ENCODE measurements at places on chromosomes 2 and 18.

DNA sequence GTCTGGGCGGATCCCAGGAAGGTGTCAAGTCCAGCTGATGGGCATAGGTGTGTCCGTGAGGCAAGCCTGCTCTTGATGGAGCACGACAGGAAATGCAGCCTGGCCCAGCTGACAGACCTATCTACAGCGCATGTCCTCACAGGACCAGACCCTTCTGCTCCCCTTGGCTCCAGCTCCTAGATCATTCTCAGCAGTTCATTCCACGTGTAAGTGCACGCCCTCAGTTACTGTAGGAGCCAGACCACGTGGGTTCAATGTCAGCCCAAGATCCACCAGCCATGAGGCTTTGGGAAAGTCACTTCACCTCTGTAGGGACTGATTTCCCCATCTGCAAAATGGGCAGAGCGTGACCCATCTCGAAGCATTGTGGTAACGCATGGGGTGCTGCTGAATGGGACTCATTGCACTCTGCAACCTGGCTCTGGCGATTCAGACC is 47.8 kb downstream of the TMEM17 start:
- H3K27me3 ChIP-seq: peaks cover 11% of the 10 kb centered on the region
- H3K27ac ChIP-seq: no peak overlapping the region
- H3K4me3 ChIP-seq: no peak overlapping the region
- DNase-seq: no peak

DNA sequence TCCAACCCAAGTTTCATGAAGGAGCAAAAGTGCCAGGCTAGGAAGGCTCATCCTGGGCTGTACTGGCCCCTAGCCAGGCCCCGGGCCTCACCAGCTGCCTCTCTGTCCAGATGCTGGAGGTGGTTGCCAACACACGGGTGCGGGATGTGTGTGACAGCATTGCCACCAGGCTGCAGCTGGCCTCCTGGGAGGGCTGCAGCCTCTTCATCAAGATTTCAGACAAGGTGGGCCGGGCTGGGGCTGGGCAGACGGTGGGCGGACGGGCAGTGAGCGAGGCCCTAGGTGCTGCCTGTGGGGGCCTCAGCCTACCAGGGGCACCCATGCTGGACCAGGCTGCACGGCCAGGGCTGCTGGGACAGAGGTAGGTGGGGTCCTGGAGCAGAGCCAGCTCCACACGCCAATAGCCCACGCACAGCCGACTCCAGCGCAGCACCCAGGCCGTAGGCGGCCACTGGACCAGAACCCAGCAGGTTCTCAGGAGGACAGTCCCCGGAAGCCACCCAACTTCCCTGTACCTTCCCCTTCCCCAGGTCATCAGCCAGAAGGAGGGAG is 11.8 kb upstream of the GPR17 start:
- no peak overlapping the region for H3K4me3 ChIP-seq
- H3K36me3 ChIP-seq: no peaks in the 10 kb centered on the region
- peaks cover 48% of the 10 kb centered on the region for H3K4me1 ChIP-seq
- no peaks in the 10 kb centered on the region for H3K27me3 ChIP-seq
- DNase-seq: no peak

DNA sequence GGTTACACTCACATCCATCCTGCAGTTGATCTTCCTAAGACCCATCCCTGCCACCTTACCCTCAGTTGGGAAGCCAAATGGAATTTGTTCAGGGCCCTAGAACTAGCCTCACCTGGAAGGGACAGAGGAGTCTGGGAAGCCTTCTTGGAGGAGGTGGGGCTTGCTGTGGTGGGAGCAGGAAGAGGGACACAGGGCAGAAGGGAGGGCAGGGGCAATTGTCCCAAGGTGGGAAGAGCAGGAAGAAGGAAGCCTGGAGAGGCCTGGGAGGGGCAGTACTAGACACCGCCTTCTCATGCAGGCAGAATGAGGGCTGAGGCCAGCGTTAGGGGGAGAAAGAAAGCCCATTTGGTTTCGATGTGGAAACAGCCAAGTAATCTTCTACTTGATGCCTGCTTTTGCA is 34.1 kb upstream of the ASPRV1 start:
- no peak for DNase-seq
- H3K36me3 ChIP-seq: no peaks in the 10 kb centered on the region

DNA sequence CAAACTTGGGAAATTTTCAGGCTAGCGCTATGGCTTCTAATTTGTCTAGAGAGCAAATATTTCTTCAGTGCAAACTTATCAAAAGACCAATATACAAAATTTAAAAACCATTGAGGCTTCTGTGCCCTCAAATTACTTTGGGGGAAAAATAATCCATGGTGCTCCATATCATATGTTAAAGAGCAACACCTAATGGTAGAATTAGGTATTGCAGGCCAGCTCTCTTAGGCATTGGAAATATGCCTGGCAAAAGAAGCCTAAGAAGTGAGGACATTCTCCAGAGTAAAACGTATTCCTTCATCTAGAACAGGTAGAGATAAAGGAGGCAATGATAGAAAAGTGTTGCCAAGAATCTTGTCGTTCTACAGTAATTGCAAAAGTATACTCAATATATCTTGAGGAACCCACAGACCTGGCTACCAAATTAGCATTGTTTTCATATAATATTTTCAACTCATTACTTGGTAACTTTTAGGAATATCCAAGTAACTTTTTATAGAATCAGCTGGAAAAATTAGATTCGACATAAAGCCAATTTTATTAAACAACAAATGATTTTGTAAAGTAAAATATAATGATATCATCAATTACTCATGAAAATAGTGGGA is 401.1 kb downstream of the BCL11A start:
- no peak overlapping the region for H3K4me3 ChIP-seq
- peak; percentile 12 for DNase-seq
- no peaks in the 10 kb centered on the region for H3K36me3 ChIP-seq

GRCh38 chr2:209525834-209526281 is 102.0 kb downstream of the MAP2 start:
- DNase-seq: no peak
- H3K27me3 ChIP-seq: no peaks in the 10 kb centered on the region
- no peak overlapping the region for H3K27ac ChIP-seq
- H3K4me1 ChIP-seq: peaks cover 12% of the 10 kb centered on the region
- no peak overlapping the region for H3K4me3 ChIP-seq
- H3K36me3 ChIP-seq: no peaks in the 10 kb centered on the region

DNA sequence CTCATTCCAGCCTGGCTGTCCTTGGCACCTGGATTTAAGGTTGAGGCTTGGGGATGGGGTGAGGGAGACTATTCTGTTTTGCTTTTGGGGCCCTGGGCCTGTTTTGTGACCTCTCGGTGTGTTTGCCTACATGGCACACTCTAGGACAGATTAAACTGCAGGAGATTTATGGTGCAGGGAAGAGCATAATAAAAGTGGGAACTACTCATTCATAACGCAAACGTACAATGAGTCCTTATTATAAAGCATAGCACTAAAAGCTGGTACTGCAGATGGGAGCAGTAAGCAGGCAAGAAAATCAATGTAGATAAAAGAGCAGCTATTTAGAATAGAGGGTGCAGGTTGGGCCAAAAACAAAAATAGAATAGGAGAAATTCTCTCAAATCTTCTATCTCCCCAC is 238.4 kb downstream of the ACTR3 start:
- H3K27me3 ChIP-seq: peaks cover 27% of the 10 kb centered on the region
- H3K27ac ChIP-seq: no peak overlapping the region
- no peak overlapping the region for H3K4me3 ChIP-seq
- no peaks in the 10 kb centered on the region for H3K4me1 ChIP-seq
- DNase-seq: no peak
- H3K36me3 ChIP-seq: no peaks in the 10 kb centered on the region

DNA sequence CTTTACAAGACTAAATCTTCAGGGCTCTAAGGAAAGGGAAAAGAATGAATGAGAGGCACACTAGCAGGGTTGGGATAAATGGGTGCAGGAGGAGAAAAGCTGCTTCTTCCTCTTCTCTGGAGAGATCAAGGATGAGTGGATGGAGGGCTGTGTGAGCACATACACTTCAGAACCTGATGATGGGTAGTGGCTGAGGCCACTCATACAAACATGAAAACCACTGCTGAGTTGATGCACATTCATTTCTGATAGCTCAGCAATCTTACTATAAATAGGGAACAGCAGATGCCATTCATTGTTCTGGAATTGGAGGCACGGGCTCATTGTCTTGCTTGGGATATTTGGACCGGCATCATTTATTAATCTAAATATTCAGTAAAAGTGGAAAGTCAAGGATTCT is 152.4 kb upstream of the KCTD1 start:
- no peaks in the 10 kb centered on the region for H3K27me3 ChIP-seq
- no peaks in the 10 kb centered on the region for H3K36me3 ChIP-seq
- H3K27ac ChIP-seq: no peak overlapping the region
- no peak for DNase-seq

- no peaks in the 10 kb centered on the region for H3K27me3 ChIP-seq
- no peaks in the 10 kb centered on the region for H3K36me3 ChIP-seq
- H3K4me1 ChIP-seq: no peaks in the 10 kb centered on the region
- H3K27ac ChIP-seq: no peak overlapping the region
Observed at GRCh38 chr18:66575263-66575662, 28.6 kb downstream of the CDH19 start.

GRCh38 chr2:130307850-130308249 is 34.8 kb upstream of the IMP4 start:
- no peaks in the 10 kb centered on the region for H3K4me1 ChIP-seq
- H3K36me3 ChIP-seq: no peaks in the 10 kb centered on the region
- H3K27me3 ChIP-seq: peaks cover 19% of the 10 kb centered on the region

- H3K27ac ChIP-seq: peak overlapping the region; percentile 96
- H3K4me1 ChIP-seq: peaks cover 45% of the 10 kb centered on the region
- peaks cover 20% of the 10 kb centered on the region for H3K36me3 ChIP-seq
Observed at GRCh38 chr2:201149064-201149820, 33.3 kb downstream of the CFLAR start.

DNA sequence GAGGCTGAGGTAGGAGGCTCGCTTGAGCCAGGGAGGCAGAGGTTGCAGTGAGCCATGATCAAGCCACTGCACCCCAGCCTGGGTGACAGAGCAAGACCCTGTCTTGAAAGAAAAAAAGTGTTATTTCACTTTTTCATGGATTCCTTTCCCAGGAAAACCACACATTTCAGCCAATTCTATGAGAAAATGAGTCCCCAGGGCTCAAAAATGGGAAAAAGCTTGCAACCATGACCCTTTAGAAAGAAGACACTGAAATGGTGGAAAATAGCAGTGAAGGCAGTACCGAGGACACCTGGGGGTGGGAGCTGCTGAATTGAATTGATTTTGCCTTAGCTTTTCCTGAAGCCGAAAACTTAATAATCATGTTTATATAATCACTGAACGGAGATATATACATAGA is 284.2 kb upstream of the HDAC4 start:
- no peaks in the 10 kb centered on the region for H3K4me1 ChIP-seq
- DNase-seq: no peak
- H3K27me3 ChIP-seq: peaks cover 30% of the 10 kb centered on the region
- no peak overlapping the region for H3K27ac ChIP-seq
- H3K36me3 ChIP-seq: peaks cover 1% of the 10 kb centered on the region
- H3K4me3 ChIP-seq: no peak overlapping the region

DNA sequence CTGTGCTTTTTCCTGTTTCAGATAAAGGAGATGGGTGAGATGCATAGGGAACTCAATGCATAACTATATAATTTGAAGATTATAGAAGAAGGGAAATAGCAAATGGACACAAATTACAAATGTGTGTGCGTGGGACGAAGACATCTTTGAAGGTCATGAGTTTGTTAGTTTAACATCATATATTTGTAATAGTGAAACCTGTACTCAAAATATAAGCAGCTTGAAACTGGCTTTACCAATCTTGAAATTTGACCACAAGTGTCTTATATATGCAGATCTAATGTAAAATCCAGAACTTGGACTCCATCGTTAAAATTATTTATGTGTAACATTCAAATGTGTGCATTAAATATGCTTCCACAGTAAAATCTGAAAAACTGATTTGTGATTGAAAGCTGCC is 16.4 kb upstream of the MSH2 start:
- no peaks in the 10 kb centered on the region for H3K36me3 ChIP-seq
- H3K4me1 ChIP-seq: no peaks in the 10 kb centered on the region
- no peak overlapping the region for H3K27ac ChIP-seq
- H3K4me3 ChIP-seq: no peak overlapping the region
- H3K27me3 ChIP-seq: peaks cover 10% of the 10 kb centered on the region

DNA sequence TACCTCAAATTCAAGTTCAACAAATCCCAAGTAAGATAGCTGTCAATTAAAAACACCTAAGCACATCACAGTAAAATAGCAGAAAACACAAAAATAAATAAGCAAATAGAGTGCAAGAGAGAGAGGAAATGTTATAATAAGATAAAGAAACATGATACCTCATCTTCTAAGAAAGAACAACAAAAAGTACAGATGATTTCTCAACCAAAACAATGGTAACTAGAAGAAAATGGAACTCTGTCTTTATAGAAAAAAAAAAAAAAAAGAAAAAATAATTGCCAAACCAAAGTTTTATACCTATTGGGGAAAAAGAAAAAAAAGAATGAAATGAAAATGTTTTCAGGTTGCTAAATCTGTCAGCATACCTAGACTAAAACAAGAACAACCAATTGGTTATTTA is 1253.5 kb upstream of the CDH2 start:
- H3K4me1 ChIP-seq: no peaks in the 10 kb centered on the region
- DNase-seq: no peak
- no peak overlapping the region for H3K27ac ChIP-seq
- H3K4me3 ChIP-seq: no peak overlapping the region

DNA sequence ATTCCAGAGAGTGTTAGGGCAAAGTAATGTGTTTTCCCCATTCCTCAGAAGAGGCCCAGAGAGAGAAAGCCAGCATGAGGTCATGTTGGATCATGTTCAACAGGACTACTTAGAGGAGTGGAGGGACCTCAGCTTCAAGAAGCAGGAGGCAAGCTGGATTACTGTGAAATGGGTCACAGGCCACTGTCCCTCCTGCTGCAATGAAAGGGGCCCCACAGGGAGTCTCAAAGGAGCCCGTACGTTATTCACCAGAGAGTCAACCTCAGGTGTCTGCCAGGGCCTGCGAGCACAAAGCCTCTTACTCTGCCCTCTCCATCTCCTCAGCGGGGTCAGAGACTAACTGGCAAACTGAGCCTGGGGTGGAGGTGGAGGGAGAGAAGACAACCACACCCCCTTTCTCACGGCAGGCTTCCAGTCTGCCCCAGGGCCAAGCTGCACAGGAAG is 27.2 kb upstream of the ACYP2 start:
- H3K27ac ChIP-seq: no peak overlapping the region
- H3K36me3 ChIP-seq: no peaks in the 10 kb centered on the region
- H3K27me3 ChIP-seq: no peaks in the 10 kb centered on the region
- H3K4me3 ChIP-seq: no peak overlapping the region

- H3K27me3 ChIP-seq: no peaks in the 10 kb centered on the region
- no peak for DNase-seq
- H3K27ac ChIP-seq: no peak overlapping the region
- no peaks in the 10 kb centered on the region for H3K4me1 ChIP-seq
- no peak overlapping the region for H3K4me3 ChIP-seq
Observed at GRCh38 chr2:120641366-120641771, 94.3 kb upstream of the GLI2 start.

DNA sequence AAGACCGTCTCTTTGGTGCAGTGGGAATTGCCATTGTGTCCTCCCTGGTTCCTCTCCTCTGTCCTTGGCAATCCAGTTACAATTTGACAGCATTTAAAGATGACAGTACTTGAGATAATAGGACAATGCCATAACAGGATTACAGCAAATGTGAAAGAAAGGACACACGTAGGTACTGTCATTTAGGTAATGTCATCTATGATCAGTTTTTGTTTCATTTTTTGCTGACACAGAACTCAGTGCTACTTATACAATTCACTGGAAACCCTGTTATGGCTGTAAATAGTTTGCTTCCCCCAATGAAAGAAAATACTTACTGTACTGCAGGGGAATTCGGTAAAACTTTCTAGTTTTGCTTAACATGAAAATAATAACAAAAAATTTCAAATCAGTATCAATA is 65.2 kb downstream of the BCL11A start:
- no peaks in the 10 kb centered on the region for H3K36me3 ChIP-seq
- peaks cover 14% of the 10 kb centered on the region for H3K27me3 ChIP-seq
- no peak for DNase-seq
- H3K4me1 ChIP-seq: no peaks in the 10 kb centered on the region

Data from activated T-cell treated with anti-CD3 and anti-CD28 coated beads, Interleukin-2, amount 50 U/mL, for 72 hours (primary cell).